ENCODE measurements at places on chromosomes 3 and 15.
A peak's percentile ranks its signal among the peaks of the same experiment; 100 is the strongest.

DNA sequence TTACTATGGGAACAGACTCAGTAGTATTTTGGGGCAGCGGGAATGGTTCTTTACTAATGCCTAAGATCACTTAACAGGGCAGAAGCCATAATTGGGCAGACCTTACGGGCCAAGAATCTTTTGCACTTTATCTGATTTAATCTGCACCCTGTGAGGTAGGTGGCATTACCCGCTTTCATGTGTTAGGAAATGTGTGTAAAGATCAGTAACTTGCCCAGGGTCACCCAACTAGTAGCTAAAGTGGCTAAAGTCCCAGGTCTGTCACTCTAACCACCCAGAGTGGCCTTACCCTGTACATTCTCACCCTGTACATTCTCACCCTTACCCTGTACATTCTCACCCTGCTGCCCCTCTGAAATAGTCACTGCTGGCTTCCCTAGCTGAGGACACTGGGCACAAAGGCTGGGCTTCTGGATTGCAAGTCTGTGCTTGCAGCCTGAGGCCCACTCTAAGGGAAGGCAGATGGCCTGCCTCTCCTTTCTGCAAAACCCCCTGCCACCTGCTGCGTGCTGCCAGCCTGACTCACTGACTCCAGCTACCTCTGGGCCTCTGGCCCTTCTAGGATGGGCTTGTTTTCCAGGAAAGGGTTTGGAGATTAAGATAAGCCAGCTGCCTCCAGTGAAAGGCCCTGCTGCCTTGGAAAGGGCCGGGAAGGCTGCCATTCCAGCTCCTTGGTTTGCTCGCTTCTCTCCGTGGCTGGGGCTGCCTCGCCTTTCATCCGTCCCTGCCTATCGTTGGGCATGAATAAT, 37.5 kb upstream of the MYZAP start:
- no peak for DNase-seq

DNA sequence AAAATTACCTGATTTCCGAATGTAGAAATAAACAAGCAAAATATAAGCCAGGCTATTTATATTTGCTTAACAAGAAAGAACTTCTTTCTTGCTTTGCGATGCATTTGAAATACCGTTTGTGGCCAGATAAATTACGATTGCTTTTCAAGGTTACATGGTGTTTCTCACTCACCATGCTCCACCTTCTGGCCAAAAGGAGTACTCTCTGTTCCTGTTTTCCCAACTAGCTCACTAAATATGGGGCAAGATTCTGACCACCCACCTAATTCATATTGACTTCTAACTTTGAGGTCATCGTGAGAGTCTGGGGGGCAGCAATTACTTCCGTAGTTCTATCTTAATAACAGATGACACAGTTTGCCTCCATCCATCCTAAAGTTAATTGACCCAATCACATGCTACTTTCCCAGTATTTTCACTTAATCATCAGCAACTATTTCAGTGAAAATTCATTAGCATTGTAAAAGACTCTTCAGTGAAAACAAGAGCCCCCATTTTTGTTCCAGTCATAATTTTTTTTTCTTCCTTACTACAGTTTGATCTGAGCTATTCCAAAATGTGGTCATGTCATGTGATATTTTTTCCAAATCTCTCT, 25.9 kb downstream of the ACP3 start:
- DNase-seq: peak; percentile 12

GRCh38 chr15:101675796-101676582, 23.8 kb upstream of the TM2D3 start:
- no peak for DNase-seq

- no peak for DNase-seq
Measured at GRCh38 chr15:44802336-44802735, 66.0 kb downstream of the TRIM69 start.

GRCh38 chr3:47908744-47909143, 105.8 kb downstream of the DHX30 start:
- no peak for DNase-seq

GRCh38 chr3:184261270-184261853, at the start of gene CAMK2N2:
Gene CAMK2N2 (minus strand): TSS chr3:184261553. CDS start chr3:184261285, 268 bp downstream.
- DNase-seq: peak; percentile 56

DNA sequence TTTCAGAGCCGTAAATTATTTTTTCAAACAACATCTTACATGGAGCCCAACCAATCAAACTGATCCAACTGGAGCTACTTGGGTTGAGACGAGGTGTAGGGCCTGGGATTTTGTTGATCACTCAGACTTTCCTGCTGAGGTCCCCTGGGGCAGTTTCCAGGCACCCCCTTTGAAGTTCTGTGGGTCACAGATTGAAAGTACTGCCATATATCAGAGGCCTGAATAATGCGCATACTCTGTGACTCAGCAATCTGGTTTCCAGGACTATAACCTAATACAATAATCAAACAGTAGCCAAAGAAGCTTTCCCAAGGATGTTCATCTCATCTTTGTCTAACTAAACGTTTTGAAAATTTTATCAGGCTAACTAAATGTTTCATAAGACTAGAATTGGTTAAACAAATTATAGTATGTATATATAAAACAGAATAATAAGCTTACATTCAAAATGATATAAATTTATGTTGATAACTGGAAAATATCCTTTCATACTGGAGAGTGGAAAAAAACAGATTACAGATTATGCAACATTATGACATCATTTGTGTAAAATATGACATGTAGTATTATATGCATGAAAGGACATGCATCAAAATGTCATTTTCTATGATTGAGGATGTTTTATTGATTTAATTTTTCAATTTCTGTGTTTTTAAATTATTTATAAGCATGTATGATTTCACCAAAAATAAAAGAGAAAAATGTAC, 617.1 kb downstream of the NTRK3 start:
- DNase-seq: no peak

DNA sequence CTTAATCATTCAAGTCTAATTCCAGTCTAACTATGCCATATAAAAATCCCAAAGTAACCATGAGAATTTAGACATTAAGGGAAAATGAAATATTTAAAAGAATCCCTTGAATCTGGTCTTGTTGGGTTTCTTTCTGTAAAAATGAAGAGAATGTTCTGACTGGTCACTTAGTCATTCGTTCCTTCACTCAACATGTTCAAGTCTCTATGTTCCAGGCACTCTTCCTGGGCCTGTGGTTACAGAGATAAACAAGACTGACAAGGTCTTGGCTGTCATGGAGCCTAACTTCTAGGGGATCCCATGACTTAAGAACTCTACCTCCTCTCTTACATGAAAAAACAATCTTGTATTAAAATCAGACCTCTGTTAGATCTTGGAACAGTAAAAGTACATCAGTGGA, 638.6 kb upstream of the TBL1XR1 start:
- DNase-seq: no peak

DNA sequence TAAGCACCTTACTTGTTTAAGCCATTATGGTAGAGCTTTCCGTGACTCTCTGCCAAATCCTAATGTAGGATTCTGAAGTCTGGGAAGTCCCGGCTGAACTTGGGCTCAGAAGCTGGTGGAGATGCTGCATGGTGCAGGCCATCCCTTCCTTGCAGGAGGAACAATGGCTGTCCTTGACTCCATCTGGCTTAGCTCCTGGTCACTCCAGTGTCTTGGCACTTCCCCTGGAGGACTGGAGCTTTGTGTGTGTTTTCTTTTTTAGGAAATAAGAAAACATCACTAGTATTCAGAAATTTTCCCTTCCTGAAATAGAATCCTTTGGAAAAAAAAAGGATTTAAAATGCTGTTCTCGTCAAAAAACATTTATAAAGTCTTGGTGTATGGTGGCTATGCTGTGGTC, 209.3 kb upstream of the ROPN1 start:
- DNase-seq: no peak

- no peak for DNase-seq
Measured at GRCh38 chr3:60743631-60744164, 507.6 kb downstream of the FHIT start.
